Thoracic aorta (tissue), 2 donors: ENCODE measurements at places on chromosomes 3 and 15. TPM values are rescaled to one million over a fixed set of nuclear protein-coding genes. Genes with fewer than 3 reads are reported as not detected.

DNA sequence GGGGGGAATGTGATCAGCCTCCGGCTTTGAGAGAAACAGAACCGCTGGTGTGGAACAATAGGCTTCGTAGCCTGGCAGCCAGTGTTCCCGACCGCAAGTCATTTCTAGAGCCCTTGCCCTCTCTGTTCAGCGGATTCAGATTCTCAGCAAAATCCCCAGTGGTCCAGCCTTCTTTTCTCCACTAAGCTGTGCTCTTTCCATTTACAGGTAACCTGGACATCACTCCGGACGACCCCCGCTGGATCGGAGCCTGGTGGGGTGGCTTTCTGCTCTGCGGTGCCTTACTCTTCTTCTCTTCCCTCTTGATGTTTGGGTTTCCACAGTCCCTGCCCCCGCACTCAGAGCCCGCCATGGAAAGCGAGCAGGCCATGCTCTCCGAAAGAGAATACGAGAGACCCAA, 250.6 kb downstream of the SLCO3A1 start:
- no peak for DNase-seq

- no peak for DNase-seq
These were observed 3.4 kb downstream of the IL20RB start for GRCh38 chr3:136960838-136961836.

DNA sequence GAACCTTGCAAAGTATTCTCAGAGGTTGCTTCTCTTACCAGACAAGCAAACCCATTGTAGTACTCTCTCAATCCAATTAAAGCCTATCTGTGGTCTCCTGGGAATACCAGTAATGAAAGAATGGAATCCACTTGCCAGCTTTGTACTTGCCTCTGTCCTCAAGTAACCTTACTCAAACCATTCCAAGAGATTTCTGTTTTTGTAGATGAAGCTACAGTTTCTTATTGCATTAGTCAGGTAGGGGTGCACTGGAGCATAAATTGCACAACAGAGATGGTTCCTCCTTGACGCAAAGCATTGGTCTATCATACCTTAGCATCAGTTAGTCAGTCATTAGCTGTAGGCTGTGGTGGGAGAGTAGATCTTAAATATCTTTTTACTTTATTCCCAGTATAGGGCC, 52.9 kb downstream of the BTLA start:
- DNase-seq, result no peak

CAMK2N2 gene
- not detected for total RNA-seq

MEGF11 gene
- total RNA-seq, result not detected
